ENCODE measurements at places on chromosomes 4 and X.

GRCh38 chrX:34653811-34654210, 3.3 kb downstream of the TMEM47 start:
- DNase-seq: no peak

DNA sequence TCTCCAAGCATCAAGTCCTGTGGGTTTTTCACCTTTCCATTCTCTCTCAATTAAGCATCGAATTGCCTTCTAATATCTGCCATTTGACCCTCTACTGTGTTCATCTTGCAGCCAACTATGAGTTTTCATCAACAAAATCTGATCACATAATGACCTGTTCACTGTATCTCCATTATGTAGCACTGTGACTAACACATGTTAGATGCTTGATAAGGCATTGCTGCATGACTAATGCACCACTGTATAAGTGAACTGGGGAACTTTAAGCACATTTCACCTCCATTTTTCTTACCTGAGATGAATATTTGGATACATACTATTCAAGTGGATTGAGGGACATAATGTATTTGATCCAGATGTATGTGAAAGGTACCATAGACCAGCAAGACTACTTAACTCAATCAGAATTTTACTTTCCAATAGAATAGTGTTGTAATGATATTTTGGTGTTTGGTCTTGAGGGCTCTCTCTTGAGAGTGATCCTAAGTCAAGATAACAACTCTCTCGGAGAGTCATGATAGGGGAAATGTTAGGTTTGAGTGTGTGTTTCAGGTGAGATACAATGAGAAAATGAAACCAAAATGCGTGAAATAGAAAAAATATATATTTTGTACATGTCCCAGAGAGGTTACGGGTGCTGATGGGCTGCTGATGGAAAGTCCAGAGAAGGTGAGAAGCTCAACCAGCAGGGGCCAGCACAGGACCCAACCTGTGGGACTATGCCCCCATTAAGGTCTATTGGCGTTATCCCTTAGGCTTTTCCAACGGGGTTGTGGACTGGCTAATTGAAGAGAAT, 60.2 kb upstream of the HS3ST1 start:
- DNase-seq: no peak

- no peak for DNase-seq
Measured at GRCh38 chr4:1194010-1194900, 21.9 kb upstream of the SPON2 start.

DNA sequence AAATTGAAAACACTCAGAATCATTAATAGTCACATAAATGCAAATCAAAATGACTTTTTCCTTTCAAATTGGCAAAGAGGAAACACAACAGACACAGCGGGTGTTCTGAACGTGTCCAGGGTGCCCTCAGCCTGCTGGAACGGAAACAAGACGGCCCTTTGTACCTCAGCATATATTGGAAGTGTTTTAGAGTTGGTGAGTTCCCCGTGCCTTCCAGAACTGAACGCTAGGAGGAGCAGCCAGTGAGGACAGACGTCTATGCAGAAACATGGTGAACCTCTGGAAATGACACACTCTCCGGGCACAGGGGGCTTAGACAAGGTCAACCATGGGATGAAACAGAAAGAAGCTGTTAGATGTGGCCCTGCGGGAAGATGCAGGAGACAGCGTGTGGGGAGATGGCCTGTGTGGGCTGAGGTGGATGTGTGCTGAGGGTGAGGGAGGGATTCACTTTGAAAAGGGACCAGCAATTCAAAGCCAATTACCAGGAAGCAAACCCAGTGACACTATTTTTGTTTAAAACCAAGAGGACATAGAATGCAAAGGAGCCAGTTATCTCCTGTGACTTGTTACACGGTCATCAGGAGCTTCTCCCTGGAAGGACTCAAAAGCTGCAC, 40.4 kb downstream of the RNF212 start:
- DNase-seq: peak; percentile 40

DNA sequence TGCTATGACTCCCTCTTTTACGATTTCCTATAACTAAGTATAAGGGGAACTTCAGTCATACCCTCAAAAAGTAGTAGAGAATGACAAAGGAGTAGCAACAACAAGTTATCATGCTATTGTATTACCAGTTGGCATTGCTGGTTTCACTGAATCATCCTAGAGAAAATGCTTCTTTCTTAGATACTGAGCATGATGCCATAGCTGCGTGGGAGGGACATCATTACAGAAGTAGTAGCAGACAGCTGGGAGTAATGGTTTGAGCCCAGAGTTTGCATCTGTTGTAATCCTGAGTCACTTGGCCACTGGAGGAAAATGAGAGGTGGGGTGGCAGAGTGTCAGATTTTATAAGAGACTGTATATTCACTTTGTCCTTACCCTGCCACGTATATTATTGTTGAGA, 38.6 kb downstream of the MTMR1 start:
- DNase-seq: no peak

GRCh38 chr4:112751447-112751846, 114.5 kb downstream of the LARP7 start:
- no peak for DNase-seq

DNA sequence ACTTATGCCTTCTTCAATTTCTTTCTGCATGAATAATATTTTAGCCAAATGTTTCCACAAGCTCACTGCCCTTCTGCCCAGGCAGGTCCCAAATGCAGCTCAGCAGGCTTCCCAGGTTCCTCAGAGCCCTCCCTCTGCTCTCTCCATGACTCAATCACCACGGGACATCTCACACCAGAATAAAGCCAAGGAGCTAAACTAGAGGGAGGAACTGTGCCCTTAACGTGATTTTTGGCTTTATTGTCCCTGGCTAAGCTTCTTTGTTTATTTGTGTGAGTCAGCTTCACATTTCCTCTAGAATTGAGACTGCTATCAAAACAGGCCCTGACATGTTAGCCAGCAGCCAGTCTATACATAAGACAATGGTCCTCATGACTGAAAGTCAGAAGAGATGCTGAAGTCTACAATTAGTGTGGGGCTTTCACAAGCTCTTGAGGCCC, 186.4 kb upstream of the GALNT7 start:
- DNase-seq: no peak

DNA sequence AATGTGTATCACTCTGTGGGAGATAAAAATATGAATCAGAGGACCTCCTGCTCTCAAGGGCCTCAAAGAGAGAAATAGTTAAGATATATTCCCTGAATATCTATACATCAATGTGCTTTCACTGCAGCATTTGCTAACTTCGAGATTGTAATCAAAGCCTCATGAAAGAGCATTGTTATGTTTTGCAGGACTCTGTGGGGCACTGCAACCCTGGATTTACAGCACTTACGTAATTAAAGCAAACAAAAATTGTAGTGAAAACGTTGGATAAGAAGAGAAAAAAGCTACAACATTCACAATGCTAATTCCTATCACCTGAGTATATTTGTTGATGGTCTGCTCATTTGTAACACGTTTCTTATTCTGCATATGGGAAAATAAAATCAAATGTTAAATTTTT, 48.0 kb downstream of the ETNPPL start:
- no peak for DNase-seq

GRCh38 chrX:119887721-119888425, 7.8 kb upstream of the AKAP14 start:
- peak; percentile 74 for DNase-seq

- DNase-seq: no peak
Measured at GRCh38 chr4:123706973-123707372, 310.4 kb downstream of the SPRY1 start.

DNA sequence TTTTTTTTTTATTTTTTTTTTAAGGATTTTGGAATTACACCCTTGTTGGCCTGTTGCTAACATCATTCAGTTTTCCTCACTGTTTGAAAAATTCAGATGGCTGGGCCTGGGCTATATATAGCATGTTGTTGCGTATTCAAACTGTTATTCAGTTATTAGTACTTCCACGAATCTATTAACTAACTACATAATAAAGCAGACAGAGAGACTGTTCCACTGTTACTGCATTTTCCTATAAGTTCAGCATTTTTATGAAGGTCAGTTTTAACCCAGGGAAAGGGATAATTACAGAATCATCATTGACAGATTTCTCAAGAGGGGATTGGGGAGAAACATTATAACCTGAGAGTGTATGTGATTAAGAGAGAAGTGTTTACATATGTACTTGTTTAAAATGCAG, 3.1 kb downstream of the DOCK11 start:
- no peak for DNase-seq

DNA sequence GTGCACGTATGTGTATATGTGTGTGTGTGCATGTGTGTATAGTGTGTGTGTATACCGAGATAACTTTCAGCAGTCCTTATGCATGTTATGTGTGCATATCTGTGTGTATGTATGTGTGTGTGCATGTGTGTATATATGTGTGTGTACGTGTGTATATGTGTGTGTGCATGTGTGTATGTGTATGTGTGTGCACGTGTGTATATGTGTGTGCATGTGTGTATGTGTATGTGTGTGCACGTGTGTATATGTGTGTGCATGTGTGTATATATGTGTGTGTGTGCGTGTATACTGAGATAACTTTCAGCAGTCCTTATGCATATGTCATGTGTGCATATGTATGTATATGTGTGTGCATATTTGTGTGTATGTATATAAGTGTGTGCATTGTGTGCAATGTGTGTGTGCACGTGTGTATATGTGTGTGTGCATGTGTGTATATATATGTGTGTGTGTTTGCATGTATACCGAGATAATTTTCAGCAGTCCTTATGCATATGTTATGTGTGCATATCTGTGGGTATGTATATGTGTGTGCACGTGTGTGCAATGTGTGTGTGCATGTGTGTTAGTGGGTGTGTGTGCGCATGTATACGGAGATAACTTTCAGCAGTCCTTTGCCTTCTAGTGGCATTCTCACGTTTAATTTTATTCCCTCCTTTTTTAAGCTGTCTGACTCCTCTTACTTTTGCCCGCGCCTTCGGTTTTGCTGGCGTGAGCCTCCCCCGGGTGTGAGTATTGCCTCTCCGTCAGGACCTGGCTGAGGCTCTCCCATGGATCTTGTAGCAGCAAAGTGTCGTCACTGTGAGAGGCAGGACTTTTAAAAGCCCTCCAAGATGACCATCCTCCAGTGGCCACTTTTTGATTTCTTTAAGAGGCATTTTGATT, 99.6 kb upstream of the SHOX start:
- no peak for DNase-seq

DNA sequence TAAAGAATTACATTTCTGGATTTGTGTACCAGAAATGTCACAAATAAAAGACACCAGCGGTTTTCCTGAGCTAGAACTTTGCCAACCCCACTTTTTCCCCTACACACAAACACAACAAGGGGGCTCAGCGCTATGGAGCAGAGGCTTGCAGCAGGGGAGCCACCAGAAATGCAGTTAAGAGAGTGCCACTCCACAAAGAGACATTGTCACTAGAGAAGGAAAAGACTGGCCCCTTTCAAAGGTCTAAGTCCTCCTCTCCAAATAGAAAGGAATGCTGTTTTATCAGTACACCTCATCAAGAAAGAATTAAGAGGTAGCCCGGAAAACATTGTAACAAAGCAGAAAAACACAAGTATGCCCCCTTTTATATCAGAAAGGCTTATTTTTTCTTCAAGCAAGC, 419.5 kb downstream of the HNRNPD start:
- no peak for DNase-seq

DNA sequence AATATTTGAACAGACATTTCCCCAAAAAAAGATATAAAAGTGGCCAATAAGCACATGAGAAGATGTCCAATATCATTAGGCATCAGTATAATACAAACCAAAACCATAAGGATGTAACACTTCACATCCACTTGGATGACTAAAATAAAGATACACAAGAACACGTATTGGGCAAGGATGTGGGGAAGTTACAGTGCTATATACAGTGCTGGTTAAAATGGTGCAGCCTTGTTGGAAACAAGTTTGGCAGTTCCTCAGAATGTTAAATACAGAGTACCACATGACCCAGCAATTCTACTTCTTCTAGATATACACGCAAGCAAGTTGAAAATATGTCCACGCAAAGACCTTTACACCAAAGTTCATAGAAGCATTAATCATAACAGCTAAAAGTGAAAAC, 58.9 kb downstream of the HAUS3 start:
- DNase-seq: no peak

DNA sequence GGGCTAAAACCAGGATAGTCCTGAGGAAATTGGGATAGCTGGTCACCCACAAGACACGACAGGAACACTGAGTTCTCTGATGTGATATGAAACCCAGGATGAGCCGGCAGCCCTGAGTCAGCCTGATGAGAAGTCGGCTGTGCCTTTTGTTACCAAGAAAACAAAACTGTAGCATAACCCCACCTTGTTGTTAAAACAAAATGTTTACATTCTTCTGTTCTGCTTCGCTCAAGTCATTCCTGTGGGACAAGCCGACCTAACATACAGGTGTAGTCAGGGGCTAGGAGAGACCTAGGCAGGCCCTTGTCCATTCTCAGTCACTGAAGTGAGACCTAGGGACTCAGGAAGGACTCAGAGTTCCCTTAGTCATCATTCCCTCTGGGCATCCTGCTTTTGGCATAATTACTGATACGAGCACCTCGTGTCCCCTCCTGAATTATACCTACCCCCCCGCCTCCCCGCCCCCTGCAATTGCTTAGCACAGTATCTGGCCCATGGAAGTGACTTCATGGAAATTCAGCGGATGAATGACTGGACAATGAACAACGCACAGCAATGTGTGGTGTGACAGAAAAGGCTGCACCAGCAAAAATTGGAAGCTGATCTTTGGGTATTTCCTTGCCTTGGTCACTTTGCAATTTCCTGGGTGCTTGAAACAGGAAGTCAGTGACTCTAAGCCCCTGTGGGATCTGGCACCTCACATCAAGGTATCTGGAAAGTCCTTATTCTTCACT, 31.9 kb upstream of the TLR2 start:
- DNase-seq: no peak

- no peak for DNase-seq
Measured at GRCh38 chrX:45353456-45353855, 152.8 kb upstream of the DIPK2B start.

GRCh38 chr4:84472154-84472553, 26.9 kb downstream of the NKX6-1 start:
- no peak for DNase-seq

GRCh38 chr4:168647646-168648375, 151.0 kb downstream of the PALLD start:
- DNase-seq: no peak

GRCh38 chrX:10119399-10119990, 37.3 kb upstream of the CLCN4 start:
- peak; percentile 2 for DNase-seq

GRCh38 chr4:147963839-147964238, 232.0 kb downstream of the ARHGAP10 start:
- no peak for DNase-seq

GRCh38 chr4:84750960-84751283, 168.0 kb downstream of the CDS1 start:
- DNase-seq: no peak

DNA sequence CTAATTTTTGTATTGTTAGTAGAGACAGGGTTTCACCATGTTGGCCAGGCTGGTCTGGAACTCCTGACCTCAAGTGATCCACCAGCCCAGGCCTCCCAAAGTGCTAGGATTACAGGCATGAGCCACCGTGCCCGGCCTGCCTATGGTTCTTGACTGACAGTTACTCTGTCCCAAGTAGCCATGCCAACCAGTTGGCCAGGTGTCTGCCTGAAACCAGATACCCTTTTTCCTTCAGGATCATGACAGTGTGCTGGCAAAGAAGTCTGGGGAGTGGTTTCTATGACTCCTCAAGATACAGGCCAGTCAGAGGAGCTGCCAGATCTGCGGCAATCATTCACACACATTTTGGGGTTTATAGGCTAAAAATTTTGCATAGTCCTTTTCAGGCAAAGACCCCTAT, 1.7 kb upstream of the LAS1L start:
- no peak for DNase-seq

GRCh38 chrX:135572436-135572835, 52.0 kb downstream of the INTS6L start:
- DNase-seq: no peak

Data from NCI-H774 (cell line).